ENCODE measurements at places on chromosomes 6 and 20.

- DNase-seq: peak; percentile 77
These were observed 20.9 kb downstream of the MAP1LC3A start for GRCh38 chr20:34579191-34579978.

GRCh38 chr20:49706630-49707091, 7.0 kb downstream of the B4GALT5 start:
- DNase-seq: no peak

DNA sequence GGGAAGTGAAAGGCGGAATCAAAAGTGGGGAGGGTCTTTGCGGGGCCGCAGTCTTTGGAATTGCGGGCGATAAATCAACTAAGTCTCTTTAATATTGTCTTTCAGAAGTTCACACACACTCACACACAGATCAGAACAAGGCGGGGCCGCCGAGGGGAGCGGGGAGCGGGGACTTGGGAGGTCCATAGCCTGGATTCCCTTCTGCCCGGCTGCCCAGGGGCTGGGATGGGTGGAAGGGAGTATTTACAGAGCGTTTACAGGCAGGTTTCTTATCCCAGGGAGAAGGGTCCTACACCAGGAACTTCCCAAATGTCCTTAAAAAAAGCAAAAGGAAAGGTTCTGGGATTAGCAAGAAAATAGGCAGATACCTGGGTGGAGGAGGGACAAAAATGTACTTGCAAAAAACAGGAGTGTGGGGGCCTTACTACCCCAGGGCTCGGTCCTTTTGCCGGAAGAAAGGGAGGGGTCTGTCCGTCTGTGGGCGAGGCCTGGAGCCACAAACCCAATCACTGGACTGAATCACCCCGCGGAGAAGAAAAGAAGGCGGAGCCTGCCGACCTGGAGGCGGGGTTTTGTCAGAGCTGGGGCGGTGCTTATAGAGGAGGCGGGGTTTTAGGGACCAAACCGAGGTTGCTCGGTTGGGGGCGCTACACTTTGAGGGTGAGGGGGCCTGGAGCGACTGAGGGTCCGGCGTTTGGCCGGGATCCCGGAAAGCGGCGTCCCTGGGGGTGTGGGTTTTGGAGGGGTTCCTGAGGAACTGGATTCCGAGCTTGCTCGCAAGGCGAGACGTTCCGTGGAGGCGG, 3.2 kb downstream of the PRRT1 start:
- DNase-seq: no peak

- no peak for DNase-seq
These were observed 1.4 kb upstream of the EEF1A2 start for GRCh38 chr20:63500151-63500901.

DNA sequence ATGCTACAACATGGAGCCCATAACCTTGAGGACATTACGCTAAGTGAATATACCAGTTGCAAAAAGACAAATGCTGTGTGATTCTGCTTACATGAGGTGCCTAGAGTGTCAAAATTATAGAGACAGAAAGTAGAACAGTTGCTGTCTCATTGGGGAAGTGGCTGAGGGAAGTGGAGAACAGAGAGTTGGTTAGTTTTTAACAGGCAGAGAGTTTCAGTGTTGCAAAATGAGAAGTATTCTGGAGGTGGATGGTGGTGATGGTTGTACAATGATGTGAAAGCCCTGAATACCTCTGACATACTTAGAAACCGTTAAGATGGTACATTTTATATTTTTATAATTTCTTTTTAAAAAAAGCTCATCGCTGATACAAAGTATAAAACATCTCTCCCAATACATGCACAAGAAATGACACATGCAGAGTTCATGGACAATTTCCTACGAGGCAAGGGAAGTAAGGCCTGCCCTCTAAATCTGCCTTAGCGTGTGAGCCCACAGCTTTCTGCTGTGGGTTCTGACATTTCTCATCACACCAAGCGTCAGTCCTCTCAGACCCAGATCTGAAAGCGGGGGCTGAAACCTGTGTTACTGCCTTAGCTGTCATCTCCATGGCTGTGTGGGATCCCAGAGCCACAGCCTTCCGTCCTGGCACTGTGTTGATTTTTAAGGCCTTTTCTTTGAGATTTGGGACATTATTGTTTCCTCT, 126.0 kb downstream of the RNASET2 start:
- no peak for DNase-seq

GRCh38 chr6:24214984-24215383, 89.0 kb downstream of the NRSN1 start:
- no peak for DNase-seq

- no peak for DNase-seq
These were observed 46.9 kb downstream of the BLOC1S5 start for GRCh38 chr6:8017276-8017701.

DNA sequence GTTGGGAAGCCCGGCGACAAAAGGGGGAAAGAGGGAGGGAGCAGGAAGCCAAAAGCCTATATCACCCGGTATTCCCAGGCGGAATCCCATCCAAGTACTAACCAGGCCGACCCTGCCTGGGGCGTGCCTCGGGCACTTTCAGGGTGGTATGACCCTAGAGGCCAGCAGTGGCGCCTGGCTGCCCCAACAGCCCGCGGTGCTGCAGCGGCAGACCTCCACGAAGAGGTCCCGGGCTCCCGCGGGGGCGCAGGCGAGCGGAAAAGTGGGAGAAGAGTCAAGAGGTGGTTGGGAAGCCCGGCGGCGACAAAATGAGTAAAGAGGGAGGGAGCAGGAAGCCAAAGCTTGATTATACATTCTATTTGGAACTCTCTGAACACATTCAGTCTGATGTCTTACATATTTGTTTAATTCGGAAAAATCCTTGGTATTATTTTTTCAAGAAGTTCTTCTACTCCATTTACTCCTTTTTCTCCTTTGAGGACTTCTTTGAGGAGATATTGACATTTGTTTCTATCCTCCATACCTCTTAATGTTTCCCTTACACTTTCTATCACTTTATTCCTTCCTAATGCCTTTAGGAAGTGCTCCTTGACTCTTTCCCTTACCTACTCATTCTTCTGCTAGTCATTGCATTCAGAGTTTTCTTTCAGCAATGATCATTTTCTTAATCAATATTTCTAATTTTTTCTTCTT, 11.5 kb downstream of the TREML4 start:
- no peak for DNase-seq

GRCh38 chr20:59812286-59813125, 120.9 kb downstream of the SYCP2 start:
- no peak for DNase-seq

DNA sequence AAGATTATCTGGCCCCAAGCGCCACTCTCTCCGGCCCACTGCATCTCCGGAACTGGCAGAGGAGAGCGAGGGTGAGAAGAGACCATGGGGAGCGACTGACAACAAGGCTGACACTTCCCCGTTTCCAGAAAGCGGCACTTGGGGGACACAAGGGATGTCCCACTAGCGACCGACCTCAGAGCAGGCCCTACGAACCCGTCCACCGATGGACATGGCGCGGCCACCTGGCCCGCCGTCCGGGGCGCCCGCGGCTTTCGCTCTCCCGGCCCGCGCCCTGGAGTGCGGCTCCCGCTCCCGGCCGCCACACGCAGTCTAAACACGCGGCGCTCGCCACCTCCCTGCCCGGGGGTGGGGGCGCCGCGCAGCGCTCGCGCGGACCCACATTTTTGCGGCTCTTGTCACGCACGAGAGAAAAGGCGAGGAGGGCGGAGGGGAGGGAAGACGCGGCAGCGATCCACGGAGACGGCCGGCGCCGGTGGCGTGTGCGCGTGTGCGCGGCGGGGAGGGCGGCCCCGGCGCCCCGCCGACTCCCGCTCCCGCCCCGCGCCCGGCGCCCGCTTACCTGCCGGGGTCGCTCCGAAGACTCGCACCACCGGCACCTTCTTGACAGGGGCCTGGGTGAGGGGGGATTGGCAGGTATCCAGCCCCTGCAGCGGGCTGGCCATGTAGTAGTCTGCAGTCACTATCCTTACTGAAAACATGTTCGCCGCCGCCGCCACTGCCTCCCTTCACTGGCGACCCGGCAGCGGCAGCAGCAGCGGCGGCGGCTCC, 645 bp downstream of the REV3L start:
- DNase-seq: no peak

DNA sequence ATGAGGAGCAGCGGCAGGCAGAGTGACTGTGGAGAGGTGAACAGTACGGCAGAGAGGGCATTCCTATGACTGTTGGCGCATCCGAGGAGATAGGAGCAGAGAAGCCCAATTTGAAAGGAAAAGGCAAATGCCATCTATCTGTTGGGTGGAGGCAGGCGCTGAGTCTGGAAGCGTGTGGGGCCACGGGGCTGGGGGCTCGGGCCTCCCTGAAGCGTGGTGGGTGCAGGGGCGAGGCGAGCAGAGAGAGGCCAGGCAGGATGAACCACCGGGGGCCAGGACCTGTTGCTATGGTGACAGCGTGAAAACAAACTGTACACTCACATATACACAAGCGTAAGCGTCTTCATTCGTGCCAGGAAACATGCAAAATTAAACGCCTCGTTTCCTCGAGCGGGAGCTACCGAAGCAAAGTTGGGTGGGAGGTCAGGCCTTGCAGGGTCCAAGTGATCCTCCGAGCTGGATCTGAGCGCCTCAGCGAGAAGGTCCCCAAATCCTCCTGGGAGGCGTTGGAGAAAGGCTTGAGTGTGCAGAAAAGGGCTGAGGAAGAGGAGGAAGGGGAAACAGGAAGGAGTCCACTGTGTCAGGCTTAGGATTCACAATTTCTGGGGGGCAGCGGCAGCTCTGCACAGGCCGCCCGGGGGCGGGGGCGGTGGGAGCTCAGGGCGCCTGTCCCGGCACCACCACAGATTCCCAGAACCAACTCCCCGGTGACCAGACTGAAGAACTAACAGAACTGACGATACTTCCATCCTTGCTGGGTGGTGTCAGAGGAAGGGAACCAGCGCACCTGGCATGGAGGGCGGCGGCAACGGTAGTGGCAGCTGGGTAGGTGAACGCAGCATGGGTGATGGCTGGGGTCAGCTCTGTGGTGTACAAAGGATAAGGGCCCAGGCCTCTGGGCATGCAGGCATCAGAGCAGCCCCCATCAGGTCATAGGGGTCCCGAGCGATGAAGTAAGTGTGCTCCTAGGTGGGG, 68.2 kb downstream of the KHDC1L start:
- no peak for DNase-seq

DNA sequence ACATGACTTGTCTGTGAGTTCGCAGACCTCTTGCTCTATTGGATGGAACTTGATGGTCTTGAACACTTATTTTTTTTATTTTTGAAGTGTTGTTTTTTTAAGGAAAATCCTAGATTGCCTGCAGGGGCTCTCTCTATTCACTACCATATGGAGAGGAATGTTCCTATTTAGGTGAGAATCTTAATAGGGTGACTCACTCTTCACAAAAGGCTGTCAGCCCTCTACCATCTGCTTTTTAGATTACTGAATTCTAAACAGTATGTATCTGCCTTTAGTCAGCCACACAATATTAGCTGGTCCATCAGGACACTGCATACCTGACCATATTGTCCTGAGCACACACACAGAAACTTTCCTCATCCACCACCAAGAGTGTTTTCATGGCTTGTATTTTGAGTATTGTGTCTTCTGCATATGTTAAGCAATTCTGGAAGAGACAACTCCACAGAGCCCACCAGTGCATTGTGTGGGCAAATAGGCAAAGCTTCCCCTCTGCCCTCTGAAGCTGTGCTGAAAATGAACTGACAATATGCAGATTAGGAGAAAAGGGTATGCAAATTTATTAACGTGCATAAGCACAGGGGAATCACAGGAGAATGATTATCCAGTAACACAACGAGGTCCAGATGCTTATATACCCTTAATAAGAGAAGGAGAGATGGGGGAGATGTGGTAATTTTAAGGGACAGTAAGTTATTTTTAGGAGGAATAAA, 6.6 kb upstream of the BTBD9 start:
- no peak for DNase-seq

DNA sequence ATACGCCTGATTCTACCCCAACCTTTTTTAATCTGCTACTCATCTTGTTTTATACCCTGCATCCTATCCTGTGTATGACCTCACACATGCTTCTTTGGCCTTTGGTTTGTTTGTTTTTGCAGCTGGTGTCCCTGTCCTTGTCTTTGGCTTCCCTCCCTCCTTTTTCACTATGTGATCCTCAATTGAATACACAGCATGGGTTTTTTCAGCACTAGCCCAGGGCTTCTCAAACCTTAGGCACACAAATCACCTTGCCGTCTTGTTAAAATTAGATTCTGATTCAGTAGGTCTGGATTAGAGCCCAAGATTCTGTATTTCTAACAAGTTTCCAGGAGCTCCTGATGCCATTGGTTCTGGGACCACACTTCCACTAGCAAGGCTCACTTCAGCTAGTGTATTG, 321.5 kb upstream of the MAN1A1 start:
- no peak for DNase-seq

DNA sequence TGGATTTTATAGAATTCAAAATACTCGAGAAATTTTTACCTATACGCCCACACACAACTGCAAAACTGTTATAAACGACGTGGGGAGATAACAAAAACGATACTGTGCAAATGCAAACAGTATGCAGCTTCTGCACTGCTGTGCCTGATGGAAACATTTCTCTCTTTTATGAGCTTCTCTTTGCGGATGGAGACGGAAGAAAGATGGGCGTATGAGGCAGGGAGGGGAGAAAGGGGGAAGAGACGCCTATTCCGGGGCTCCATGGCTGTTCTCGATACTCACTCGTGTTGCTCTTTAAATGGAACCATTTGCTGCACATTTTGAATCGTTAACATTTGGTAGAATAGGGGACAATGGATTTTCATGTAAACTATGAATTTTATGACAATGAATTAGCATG, 69.1 kb upstream of the EXOC2 start:
- no peak for DNase-seq

GRCh38 chr6:30202366-30202765, 10.8 kb downstream of the TRIM26 start:
- no peak for DNase-seq

DNA sequence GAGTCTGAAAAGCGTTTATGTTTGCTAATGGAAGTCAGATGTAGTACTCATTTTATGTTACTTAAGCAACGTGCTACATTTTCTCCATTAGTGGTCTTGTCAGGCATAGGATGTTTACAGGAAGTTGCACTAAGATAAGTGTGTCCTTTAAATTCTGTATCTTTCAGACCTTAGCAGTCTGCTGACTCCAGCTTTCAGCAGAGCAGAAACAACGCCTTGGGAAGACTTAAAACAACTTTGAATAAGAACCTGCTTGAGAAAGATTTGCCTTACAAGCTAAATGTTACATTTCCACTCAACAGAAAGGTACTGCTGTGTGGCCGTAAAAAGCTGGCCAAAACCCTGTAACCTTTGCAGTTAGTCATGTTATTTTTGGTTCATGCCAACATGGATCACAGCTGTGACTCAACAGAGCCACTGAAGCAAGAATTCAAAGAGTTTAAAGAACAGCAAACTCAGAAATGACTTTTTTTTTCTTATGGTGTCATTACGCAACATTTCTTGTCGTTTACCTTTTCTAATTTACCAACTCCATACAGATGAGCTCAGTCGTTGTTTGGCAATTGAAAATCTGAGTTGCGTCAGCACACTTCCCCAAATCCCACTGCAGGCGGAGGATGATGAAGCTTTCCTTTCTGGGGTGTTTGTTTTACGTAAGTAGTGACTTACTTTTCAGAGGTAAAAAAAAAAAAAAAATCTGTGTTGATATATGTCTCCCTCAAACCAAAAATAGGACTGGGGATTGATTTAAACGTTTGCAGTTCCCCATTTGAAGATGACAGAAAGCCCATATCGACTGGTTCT, 27.9 kb upstream of the BMP6 start:
- peak; percentile 15 for DNase-seq

GRCh38 chr6:167888098-167888497, 61.4 kb downstream of the AFDN start:
- no peak for DNase-seq
